Thoracic aorta endothelial cell (primary cell): ENCODE measurements at places on chromosomes 2 and 18. TPM values are rescaled to one million over a fixed set of nuclear protein-coding genes. Genes with fewer than 3 reads are reported as not detected.

Gene NFE2L2
- 81.2 and 98.3 TPM in 2 replicates for total RNA-seq

Gene TOGARAM2
- total RNA-seq: under 0.01 and 0.13 TPM in 2 replicates

Gene ADGRF3
- total RNA-seq: 0.14 and 1.1 TPM in 2 replicates

Gene METTL5
- total RNA-seq: 58.8 and 62.8 TPM in 2 replicates

Gene EPAS1
- 177 and 257 TPM in 2 replicates for total RNA-seq

Gene RGPD8
- 28.8 and 34.3 TPM in 2 replicates for total RNA-seq

Gene PLCL1
- 9.6 and 9.7 TPM in 2 replicates for total RNA-seq

Gene SP100
- total RNA-seq: 176 and 216 TPM in 2 replicates

Gene PROKR1
- under 0.01 TPM in 1 of 2 replicates, not detected in the other for total RNA-seq

Gene ABCG8
- not detected in 2 replicates for total RNA-seq

Gene RAB31
- total RNA-seq: 35.8 and 37.9 TPM in 2 replicates

Gene RND3
- 48.4 and 85.4 TPM in 2 replicates for total RNA-seq

Gene CCDC85A
- total RNA-seq: 10.6 and 15.4 TPM in 2 replicates

Gene NEU2
- total RNA-seq: not detected in 2 replicates

Gene ARHGAP28
- 14.1 and 26.6 TPM in 2 replicates for total RNA-seq

Gene ACKR3
- 12.4 and 14.8 TPM in 2 replicates for total RNA-seq

Gene SERPINE2
- 7.8 and 11.2 TPM in 2 replicates for total RNA-seq

Gene GLI2
- 0.13 TPM in 1 of 2 replicates, not detected in the other for total RNA-seq

Gene TUBA4B
- not detected in 2 replicates for total RNA-seq

Gene SEMA4F
- 4.9 and 5.5 TPM in 2 replicates for total RNA-seq

Gene NGEF
- 0.50 and 1.5 TPM in 2 replicates for total RNA-seq

Gene DIS3L2
- 32.3 and 36.1 TPM in 2 replicates for total RNA-seq

Gene DPP4
- total RNA-seq: 7.3 and 16.2 TPM in 2 replicates

Gene FOXI3
- not detected in 2 replicates for total RNA-seq

Gene TFPI
- 498 and 703 TPM in 2 replicates for total RNA-seq

Gene IL36G
- total RNA-seq: not detected in 2 replicates

Gene TBR1
- under 0.01 TPM in 2 replicates for total RNA-seq
